Karpas-422 (cell line): ENCODE measurements at places on chromosomes 7 and 10.

DNA sequence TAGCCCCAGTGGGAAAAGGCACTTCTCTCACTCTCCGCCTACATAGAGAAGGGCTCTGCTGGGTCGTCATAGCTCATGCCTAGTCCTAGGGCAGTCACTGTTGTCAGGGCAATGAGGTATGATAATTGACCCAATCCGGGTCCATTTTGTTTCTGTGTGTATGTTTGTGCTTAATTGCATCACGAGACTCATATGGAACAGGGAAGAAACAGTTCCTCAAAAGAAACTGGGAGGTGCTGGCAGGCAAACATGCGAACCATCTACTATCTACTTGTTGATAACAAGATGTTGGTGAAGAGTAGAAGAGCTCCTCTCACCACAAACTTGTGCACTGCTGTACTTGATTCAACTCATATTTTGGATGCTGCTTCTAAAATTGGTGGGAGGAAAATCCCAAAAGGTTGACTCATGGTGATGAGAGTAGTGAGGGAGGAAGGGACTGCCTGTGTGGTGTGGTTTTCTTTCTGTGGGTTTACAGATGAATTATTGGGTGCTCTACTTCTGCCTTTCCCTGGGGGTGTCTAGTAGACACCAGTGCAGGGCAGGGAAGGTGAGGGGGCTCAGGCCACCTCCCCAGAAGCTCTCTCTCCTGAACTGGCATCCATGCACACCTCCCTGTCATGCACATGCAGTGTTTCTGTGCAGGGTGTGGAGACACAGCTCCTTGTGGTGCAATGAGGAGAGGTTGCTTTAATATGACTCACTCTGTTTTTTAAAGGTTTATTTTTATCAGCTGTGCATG is 29.4 kb downstream of the LSMEM1 start:
- no peak overlapping the region for H3K4me3 ChIP-seq
- no peak for DNase-seq
- no peaks in the 10 kb centered on the region for H3K4me1 ChIP-seq
- H3K36me3 ChIP-seq = no peaks in the 10 kb centered on the region
- no peak overlapping the region for H3K27ac ChIP-seq
- no peaks in the 10 kb centered on the region for H3K27me3 ChIP-seq

DNA sequence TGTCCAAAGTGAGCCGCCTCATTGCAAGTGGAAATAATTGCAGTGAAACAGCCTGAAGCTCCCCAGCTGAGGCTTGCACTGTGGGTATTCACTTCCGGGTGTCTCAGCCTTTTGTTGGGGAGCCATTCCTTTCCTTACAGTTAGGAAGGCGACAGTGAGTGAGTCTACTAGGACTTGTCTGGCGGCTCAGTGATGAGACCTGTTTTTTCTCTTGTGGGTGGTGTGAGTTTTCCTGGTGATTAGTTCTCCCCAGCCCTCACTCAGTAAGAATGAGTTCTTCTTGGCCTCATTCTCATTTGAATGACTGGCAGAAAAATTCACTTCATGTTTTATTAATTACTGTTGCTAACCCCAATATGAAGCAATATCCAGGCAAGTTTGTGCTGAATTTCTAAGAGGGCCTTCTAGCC is 2.6 kb downstream of the PGAM1 start:
- H3K27ac ChIP-seq = peak overlapping the region; percentile 74
- H3K36me3 ChIP-seq = peaks cover 13% of the 10 kb centered on the region; the same call in 1 of the 2 replicates
- no peaks in the 10 kb centered on the region for H3K27me3 ChIP-seq
- no peak for DNase-seq
- peaks cover 35% of the 10 kb centered on the region for H3K4me1 ChIP-seq

DNA sequence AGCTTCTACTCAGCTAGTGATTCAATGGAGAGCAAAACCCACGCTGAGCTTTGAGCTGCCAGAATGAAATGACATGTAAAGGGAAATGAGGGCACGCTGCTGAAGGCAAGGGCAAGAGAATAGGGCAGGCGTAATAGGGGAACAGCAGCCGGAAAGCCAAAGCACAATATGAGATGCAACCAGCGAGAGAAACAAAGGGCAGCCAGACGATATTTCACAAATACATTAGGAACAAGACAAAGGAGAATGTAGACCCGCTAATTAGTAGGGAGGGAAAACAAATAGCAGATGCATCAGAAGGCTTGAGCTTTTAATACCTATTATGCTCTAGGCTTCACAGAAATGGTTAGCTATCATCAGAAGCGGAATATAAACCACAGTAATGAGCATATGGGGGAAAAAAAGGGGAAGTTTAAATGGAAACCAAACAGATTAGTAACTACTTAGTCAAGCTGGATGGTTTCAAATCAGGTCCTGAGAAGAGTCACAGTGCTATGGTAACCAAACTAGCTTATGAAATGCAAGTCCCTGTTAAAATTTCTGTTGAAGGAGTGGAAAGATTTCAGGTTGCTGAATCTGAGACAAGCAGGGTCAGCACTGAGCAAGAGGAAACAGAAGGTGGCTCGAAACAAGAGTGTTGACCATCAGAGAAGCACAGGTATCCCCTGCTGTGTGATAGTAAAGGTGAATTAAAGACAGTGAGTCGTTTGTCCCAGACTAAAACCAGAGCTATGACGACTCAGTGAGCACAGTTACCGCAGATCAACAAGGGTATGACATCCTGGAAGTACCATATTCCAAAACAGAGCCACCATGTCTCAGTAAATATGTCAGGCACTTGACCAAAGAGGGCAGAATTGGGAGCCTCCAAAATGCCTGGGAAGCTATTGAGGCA is 496.9 kb upstream of the CELF2 start:
- H3K27me3 ChIP-seq = no peaks in the 10 kb centered on the region
- no peaks in the 10 kb centered on the region for H3K36me3 ChIP-seq
- DNase-seq = peak; percentile 80
- H3K27ac ChIP-seq = peak overlapping the region; percentile 6; the same call in 1 of the 2 replicates

- no peaks in the 10 kb centered on the region for H3K27me3 ChIP-seq
- no peak overlapping the region for H3K27ac ChIP-seq
- DNase-seq = peak; percentile 42
- H3K36me3 ChIP-seq = no peaks in the 10 kb centered on the region
Measured at GRCh38 chr7:83655951-83656556, 7.1 kb upstream of the SEMA3E start.

DNA sequence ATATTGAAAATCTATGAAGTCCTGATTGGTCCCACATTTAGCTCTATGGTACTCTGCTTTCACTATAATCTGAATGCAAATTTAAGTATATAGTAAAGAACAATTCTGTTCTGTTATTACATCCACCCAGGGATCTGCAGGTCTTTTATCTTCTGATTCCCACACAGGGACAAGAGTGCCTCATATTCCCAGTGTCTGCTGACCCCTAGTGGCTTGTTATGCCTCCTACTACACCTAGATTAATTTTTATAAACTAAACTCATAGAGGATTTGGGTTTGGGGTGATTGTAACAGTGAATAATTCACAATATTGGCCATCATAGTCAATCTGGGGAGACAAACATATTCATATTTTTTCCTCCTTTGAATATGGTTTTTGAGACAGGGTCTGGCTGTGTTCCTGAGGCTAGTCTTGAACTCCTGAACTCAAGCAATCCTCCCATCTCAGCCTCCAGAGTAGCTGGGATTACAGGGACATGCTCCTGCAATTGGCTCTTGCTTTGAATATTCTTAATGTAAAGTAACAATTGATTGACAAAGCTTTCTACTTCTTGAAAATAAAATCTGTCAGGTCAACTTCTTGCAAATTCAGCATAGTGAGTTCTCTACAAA is 282.1 kb downstream of the KCND2 start:
- no peak overlapping the region for H3K4me3 ChIP-seq
- no peaks in the 10 kb centered on the region for H3K36me3 ChIP-seq
- no peaks in the 10 kb centered on the region for H3K27me3 ChIP-seq
- no peaks in the 10 kb centered on the region for H3K4me1 ChIP-seq
- DNase-seq = peak; percentile 81
- H3K27ac ChIP-seq = no peak overlapping the region

DNA sequence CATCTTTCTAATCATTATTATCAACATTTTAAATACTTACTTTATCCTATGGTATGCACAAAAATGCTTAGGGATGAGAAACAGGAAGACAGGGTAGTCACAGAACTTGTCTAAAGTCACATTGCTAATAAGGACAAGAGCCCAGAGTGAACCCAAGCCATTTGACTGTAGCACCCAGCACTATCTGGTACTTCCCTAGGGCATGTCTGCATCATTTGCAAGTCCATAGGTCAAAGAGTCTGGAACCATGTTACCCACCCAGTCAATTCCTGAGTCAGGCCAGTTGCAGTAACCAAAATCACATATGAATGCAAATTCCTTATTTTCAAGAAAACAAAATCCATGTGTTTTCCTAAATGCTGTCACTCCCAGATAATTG is 19.1 kb downstream of the ASAH2 start:
- DNase-seq = no peak
- no peak overlapping the region for H3K27ac ChIP-seq
- H3K36me3 ChIP-seq = no peaks in the 10 kb centered on the region
- H3K27me3 ChIP-seq = no peaks in the 10 kb centered on the region
- H3K4me1 ChIP-seq = no peaks in the 10 kb centered on the region
- H3K4me3 ChIP-seq = no peak overlapping the region

DNA sequence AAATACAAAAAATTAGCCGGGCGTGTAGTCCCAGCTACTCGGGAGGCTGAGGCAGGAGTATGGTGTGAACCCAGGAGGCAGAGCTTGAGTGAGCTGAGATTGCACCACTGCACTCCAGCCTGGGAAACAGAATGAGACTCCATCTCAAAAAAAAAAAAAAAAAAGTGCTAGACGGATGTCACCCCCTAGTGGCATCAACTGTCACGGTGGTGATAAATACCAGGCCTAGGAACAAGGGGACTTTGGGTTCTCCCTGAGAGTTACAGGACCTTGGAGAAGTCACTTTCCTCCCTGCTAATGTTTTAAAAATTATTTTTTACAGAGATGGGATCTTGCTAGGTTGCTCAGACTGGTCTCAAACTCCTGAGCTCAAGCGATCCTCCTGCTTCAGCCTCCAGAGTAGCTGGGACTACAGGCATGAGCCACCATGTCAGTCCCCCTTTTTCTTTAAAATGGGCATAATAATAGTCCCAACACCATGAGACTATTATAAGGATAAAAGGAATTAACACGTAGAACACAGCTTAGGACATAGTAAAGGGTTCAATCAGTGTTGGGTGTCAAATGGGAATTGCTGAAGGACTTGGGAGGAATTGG is 2.6 kb upstream of the TMEM130 start:
- DNase-seq = peak; percentile 87
- H3K4me3 ChIP-seq = no peak overlapping the region
- H3K27ac ChIP-seq = no peak overlapping the region
- H3K36me3 ChIP-seq = no peaks in the 10 kb centered on the region

DNA sequence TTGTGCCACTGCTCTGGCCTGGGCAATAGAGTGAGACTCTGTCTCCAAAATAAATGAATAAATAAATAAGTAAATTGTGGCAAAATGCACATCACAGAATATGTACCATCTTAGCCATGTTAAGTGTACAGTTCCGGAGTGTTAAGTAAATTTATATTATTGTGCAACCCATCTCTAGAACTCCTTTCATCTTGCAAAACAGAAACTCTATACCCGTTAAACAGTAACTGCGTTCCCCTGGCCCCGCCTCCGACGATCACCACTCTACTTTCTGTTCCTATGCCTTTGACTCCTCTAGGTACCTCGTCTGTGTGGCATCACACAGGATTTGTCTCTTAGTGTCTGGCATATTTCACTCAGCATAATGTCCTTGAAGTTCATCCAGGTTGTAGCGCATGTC is 356.4 kb upstream of the FOXK1 start:
- no peak overlapping the region for H3K4me3 ChIP-seq
- no peaks in the 10 kb centered on the region for H3K36me3 ChIP-seq
- DNase-seq = no peak
- no peaks in the 10 kb centered on the region for H3K27me3 ChIP-seq
- no peaks in the 10 kb centered on the region for H3K4me1 ChIP-seq

- H3K4me3 ChIP-seq = no peak overlapping the region
- DNase-seq = no peak
- no peaks in the 10 kb centered on the region for H3K27me3 ChIP-seq
- no peaks in the 10 kb centered on the region for H3K36me3 ChIP-seq
- no peak overlapping the region for H3K27ac ChIP-seq
Measured at GRCh38 chr7:16791071-16791470, 13.7 kb downstream of the AGR2 start.

- H3K4me1 ChIP-seq = no peaks in the 10 kb centered on the region
- DNase-seq = no peak
- no peak overlapping the region for H3K27ac ChIP-seq
- no peaks in the 10 kb centered on the region for H3K36me3 ChIP-seq
- no peaks in the 10 kb centered on the region for H3K27me3 ChIP-seq
- H3K4me3 ChIP-seq = no peak overlapping the region
Measured at GRCh38 chr7:132075515-132075914, 500.8 kb downstream of the PLXNA4 start.

- DNase-seq = peak; percentile 70
- no peaks in the 10 kb centered on the region; the same call in 1 of the 2 replicates for H3K4me1 ChIP-seq
- no peak overlapping the region for H3K27ac ChIP-seq
- no peak overlapping the region for H3K4me3 ChIP-seq
- H3K27me3 ChIP-seq = no peaks in the 10 kb centered on the region
Measured at GRCh38 chr10:61284222-61284890, 168.8 kb downstream of the TMEM26 start.

DNA sequence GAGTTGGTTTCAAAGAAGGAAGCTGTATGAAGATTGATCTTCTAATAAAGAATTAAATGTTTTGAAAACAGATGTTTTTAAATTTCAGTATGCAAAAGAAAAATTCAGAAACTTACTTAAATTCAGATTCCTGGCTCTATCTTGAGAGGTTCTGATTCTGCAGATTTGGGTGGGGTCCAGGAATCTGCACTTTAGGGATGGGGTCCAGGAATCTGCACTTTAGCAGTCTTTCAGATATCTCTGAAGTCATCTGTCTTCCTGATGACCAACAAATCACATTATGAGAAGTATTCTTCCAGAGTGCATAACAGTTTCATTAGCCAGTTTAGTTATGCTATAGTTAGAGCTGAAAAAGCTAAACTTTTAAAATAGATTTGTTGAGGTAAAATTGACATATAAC is 24.1 kb downstream of the ABRAXAS2 start:
- peaks cover 38% of the 10 kb centered on the region for H3K36me3 ChIP-seq
- H3K4me3 ChIP-seq = no peak overlapping the region
- no peaks in the 10 kb centered on the region for H3K27me3 ChIP-seq
- H3K27ac ChIP-seq = no peak overlapping the region
- no peaks in the 10 kb centered on the region for H3K4me1 ChIP-seq

DNA sequence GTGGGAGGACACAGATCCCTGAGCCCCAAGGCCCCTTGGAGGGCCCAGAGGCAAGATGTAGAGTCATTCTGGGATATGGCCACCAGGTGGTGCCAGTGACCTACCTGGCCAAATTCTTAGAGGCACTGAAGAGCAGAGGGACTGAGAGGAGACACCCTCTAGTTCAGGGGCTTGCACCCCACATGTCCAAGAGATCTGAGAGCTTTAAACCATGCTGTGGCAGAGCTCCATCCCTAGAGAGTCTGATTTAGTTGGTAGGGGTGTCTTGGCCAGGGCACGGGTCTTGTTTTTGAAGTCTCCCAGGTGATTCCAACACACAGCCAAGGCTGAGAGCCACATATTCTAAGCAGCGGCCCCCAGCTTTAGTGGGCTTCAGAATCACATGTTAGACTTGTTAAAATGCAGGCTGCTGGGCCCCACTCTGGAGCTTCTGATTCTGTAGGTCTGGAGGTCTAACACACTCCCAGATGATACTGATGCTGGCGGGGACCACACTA is 52.5 kb downstream of the PRF1 start:
- H3K27ac ChIP-seq = no peak overlapping the region
- no peaks in the 10 kb centered on the region for H3K27me3 ChIP-seq
- peak; percentile 86 for DNase-seq
- no peak overlapping the region for H3K4me3 ChIP-seq

GRCh38 chr7:36053589-36053988 is 99.5 kb upstream of the EEPD1 start:
- peaks cover 4% of the 10 kb centered on the region; the same call in 1 of the 2 replicates for H3K4me1 ChIP-seq
- no peak overlapping the region for H3K27ac ChIP-seq
- no peak overlapping the region for H3K4me3 ChIP-seq
- H3K36me3 ChIP-seq = no peaks in the 10 kb centered on the region

- no peaks in the 10 kb centered on the region for H3K36me3 ChIP-seq
- no peak for DNase-seq
- no peaks in the 10 kb centered on the region for H3K4me1 ChIP-seq
Measured at GRCh38 chr10:42691361-42692120, 53.2 kb upstream of the ZNF33B start.
